Fibroblast of skin of scalp (primary cell): ENCODE measurements at places on chromosomes 2 and 18.

- peak; percentile 3 for DNase-seq
These were observed 97.2 kb downstream of the TDRD15 start for GRCh38 chr2:21220930-21221329.

- no peak for DNase-seq
These were observed 7.6 kb downstream of the ATP6V1B1 start for GRCh38 chr2:70943205-70943871.

GRCh38 chr2:55590810-55591440 lies 26.5 kb downstream of the PPP4R3B start:
- peak; percentile 47 for DNase-seq

GRCh38 chr18:44186001-44186400 lies 494.7 kb upstream of the SETBP1 start:
- peak; percentile 86 for DNase-seq

- no peak for DNase-seq
These were observed 47.1 kb downstream of the LONRF2 start for GRCh38 chr2:100275200-100275589.

DNA sequence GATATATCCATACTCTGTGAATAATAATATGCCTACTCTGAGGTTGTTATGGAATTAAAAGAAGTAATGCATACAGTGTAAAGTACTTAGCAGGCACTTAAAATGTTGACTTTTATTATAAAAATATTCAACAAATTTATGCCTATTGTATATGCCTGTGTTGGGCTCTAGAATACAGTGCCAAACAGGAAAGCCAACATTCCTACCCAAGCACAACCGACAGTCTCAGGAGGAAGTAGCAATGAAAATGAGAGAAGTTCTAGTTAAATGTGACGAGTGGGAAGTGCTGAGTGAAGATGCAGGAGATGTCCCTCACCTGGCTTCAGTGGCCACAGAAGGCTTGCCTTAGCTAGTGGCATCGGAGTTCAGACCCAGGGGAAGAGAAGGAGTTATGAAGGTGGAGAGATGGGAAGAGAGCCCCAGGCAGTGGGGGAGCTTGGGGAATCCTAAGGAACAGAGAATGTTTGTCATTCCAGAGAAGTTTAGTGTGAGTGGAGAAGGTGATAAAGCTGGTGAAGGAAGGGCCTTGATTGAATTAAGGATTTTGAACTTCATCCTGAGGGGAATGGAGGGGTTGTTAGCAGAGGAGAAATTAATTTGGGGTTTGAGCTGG lies 105.4 kb upstream of the CNGA3 start:
- DNase-seq = no peak

- no peak for DNase-seq
These were observed 1.9 kb downstream of the MPPE1 start for GRCh38 chr18:11906176-11906575.

DNA sequence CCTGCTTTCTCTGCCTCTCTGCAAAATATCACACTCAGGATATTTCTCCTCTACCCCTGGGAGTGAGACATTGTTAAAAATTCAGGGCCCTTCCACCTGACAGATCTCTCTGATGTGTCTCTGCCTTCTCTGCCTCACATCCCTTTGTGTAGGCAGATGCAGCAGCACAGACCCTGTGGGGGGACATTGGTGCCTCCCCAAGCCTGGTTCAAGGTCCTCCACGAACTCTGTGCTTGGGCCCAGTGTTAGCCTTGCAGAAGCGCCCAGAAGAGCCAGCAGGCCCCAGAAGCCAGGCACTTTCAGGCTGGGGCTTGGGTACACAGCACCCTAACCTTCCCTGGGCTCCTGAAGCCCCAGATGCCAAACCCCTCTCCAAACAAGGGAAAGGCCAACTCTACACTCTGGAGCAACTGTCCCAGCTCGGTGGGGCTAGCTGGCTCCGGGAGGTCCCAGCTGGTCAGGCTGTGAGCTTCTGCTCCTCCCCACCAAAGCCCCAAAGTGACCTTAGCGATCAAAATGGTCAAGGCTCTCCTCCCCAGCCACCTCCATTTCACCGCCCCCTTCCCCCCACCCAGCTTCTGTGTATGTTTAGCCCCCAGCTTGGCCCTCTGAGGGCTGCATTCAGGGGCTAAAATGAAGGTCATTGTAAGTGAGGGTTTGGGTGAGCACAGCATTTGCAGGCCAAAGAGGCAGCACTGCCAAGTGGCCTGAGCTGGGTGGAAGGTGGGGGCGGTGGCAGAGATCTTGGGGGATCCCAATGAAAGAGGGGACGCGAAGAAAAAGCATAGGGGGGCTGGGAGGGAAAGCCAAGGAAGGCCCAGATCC lies 2.6 kb downstream of the HOXD9 start:
- DNase-seq = no peak

DNA sequence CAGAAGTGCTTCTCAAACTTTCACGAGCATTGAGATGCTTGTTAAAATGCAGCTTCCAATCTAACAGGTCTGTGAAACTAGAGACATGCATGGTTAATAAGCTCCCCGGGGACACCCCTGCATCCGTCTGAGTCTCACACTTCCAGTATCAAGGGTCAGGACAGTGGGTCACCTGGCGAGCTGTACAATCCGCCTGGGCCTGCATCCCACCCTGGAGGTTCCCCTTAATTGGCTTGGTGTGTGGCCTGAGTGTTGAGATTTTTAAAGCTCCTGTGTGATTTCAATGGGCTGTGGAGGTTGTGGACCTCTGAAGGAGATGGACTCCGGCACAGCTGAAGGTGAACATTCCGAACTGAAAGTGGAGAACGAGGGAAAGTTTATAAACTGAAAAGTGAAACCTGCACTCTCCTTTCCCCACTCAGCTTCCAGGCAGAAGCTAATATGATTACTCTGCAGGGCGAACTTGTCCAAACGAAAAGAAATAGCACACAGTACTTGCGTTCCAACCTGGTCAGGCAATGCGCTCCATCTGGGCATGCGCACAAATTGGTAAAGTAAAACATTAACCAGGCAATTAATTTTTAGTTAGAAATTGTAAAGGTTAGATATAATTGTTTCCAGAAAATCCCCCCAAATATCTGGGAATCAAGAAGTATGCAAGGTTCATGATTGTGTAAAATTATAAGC lies 191.7 kb upstream of the ALKAL2 start:
- DNase-seq = no peak

- DNase-seq = peak; percentile 25
These were observed 6.0 kb downstream of the SEPTIN10 start for GRCh38 chr2:109607766-109608165.

DNA sequence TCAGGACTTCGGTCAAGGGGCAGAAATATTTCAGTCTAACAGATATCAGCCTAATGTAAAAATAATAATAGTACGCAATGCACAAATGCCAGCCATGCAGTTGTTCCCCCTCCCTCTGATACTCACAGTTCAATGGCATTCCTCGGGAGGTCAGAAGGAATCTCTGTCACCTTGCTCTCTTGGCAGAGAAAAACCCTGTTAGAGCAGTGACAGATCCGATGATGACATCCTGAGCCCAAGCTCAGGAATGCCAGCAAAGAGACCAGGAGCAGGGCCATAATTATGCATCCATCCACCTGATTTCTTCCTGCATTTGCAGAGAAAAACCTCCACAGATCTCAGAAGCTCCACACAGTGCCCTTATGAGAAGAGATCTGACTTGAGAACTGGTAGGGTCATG lies at the start of gene FSHR:
FSHR (minus strand) TSS at position 376 of the 400 bp plus-strand sequence; CDS start at position 278, 98 bp downstream.
- DNase-seq = no peak
